Mesothelial cell of epicardium (in vitro differentiated cells): ENCODE measurements at places on chromosomes 12 and 14. TPM values are rescaled to one million over a fixed set of nuclear protein-coding genes. Genes with fewer than 3 reads are reported as not detected.

DNA sequence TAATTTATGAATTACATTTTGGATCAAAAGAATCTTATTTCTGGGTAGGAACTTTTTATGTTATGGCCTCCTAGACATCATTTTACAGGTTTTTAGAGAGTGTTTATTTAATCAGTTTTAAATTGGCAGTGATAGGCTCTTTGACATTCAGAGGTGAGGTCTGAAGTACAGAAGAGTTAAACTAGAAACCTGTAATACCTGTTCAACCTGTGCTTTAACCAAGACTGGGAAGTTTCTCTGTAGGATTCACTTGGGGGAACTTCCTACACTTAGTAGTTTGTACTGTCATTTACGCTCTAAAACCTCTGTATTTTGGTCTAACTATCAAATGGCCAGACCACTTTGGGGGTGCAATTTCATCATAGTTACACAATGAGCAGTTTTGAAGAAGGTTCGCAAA, 35.9 kb downstream of the PLEKHA5 start:
- DNase-seq, result no peak

DNA sequence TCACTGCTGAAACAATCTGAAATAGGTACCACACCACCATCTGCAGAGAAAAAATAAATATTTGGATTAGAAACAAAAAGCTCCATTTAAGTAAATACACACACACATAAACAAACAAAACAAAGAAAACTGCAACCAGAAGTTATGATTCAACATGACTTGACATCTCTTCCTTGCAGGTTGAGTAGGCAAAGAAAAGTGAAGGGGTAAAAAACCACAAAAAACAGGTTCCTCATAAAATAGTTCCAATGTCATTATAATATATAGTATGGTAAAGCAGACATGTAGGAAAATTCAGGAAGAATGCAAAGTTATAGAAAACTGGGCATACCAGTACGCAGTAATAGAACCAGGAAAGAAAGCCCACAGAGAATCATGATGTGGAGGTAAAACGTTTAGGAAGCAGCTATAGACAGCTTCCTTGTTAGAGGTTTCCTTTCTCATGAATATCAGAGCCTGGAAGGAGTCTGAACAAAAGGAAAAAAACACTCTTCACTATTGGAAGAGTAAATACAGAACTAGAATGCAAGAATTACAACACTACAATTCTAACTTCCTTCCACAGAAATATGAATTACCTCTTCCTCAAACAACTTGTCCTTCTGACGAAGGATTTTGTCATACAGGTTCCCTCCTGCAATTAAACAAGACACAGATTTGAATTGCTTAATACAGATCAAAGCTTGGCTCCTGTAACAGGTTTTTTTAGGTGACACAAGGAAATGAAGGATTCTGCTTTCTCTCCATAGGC, 6.1 kb downstream of the NEK9 start:
- DNase-seq, result no peak

GRCh38 chr14:32129124-32129523, 52.0 kb downstream of the ARHGAP5 start:
- no peak for DNase-seq

The SLC24A4 gene
- 0.04 TPM in 1 of 3 replicates, not detected in the others for total RNA-seq

The LMNTD1 gene
- total RNA-seq, result 0.54 TPM in 1 of 3 replicates, not detected in the others

The PLXNC1 gene
- 3.0 to 3.6 TPM (median 3.4 TPM) in 3 replicates for total RNA-seq
